ENCODE measurements at places on chromosomes 16 and 17.

DNA sequence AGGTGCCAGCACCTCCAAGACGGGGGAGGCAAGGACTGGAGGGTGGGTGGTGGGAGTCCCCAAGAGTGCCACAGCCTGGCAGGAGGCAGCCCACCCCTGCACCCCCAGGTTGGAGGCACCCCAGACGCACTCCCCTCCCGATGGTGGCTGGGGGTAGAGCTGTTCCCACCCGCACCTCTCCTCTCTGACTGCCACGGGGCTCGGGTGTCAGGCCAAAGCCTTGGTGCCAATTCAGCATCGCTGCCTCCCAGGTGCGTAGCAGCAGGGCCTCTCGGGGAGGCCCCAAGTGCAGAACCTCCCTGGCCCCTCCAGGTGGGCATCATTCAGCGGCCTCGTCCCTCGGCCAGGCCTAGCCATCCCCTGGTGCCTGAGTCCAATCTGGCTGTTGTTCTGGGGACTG lies 81.1 kb downstream of the ENGASE start:
- DNase-seq, result no peak

GRCh38 chr17:74045608-74046280 lies 157.7 kb upstream of the RPL38 start:
- no peak for DNase-seq

GRCh38 chr17:73343739-73344454 lies 32.1 kb upstream of the CDC42EP4 start:
- DNase-seq, result no peak

GRCh38 chr16:58225965-58226602 lies 28.2 kb upstream of the CSNK2A2 start:
- DNase-seq, result no peak

DNA sequence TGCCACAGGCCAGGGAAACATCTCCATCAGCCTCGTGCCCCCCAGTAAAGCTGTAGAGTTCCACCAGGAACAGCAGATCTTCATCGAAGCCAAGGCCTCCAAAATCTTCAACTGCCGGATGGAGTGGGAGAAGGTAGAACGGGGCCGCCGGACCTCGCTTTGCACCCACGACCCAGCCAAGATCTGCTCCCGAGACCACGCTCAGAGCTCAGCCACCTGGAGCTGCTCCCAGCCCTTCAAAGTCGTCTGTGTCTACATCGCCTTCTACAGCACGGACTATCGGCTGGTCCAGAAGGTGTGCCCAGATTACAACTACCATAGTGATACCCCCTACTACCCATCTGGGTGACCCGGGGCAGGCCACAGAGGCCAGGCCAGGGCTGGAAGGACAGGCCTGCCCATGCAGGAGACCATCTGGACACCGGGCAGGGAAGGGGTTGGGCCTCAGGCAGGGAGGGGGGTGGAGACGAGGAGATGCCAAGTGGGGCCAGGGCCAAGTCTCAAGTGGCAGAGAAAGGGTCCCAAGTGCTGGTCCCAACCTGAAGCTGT lies 3.4 kb downstream of the NXPH3 start:
- DNase-seq, result no peak

DNA sequence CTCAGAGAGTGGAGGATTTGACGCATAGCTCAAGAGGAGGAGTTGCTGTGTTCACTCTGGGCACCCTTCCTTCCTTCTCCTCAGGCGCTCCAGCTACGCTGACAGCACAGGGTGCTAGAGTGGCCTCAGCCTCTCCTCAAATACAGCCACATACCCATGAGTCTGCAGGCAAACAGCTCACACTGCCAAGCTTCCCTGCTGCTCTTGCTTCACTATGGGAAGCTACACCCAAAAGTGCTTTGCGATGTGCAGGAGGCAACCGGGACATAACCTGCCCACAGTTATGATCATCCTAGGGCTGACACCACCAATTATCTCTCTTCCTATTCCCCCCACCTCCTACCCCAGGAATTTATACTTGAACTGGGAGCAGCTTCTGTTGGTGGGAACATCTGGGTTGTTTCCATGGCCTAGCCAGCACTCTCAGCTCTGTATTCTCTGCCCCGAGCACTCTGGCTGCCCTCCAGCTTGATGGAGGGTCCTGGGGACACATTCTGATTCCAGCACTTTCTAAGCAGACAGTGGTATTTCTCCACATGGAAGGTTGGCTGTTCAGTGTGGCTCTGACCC lies 40.3 kb upstream of the SREBF1 start:
- DNase-seq, result no peak

DNA sequence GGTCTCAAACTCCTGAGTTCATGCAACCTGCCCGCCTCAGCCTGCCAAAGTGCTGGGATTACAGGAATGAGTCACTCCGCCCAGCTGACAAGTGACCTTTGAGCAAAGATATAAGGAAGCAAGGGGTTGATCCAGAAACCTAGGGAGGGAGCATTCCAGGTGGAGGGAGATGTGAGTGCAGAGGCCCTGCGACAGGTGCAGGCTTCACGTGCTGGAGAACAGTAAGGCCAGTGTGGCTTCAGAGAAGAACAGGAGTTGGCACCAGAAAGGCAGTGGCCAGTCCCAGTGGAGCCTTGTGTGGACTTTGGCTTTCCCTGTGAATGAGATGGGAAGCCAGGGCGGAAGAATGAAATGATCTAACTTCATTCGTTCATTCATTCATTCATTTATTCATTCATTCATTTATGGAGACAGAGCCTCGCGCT lies 73.6 kb upstream of the HAS3 start:
- DNase-seq, result no peak

- no peak for DNase-seq
Observed at GRCh38 chr17:20735796-20736195, 156.3 kb downstream of the CDRT15L2 start.

DNA sequence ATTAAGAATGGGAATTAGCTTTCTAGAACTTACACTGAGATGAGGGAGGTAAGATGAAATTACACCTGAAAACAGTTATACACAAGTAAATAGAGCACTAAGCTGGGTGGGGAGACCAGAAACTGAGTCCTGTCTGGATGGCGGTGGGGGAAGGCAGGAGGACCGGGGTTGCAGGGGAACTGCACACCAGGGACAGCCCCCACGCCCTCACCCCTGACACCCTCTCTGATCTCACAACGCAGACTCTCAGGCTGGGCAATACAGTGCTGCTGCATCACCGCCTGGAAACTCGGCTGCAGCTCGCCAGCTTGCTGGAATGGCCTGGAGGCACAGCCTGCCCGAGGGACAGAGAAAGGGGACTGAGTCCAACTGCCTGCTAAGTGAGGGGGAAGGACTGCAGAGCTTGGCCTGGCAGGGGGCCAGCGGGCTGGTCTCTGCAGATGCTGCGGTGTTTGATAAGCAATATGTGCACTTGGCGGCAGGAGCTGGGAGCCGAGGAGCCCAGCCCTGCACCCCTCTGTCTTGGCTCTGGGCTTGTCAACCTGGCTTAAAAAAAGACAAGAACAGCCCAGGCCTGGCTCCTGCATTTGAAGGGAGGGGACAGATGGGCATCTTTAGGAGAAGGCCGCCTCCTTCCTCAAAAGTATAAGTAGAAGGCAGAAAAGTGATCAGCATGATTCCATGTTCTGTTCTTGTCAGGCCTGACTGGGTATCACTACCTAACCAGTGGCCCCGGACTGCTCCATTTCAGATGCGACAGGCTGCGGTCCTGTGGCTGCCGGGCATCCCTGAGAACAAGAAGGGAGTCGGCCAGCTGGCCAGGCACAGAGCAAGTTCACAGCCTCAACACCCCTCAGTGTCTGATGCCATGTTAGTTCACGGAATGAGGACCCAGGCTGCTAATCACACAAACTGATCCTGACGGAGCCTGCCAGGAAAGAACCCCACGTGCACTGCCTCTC lies 30.2 kb downstream of the SPHK1 start:
- DNase-seq, result no peak

- no peak for DNase-seq
Observed at GRCh38 chr17:34672176-34672785, 92.9 kb downstream of the TMEM132E start.

- DNase-seq, result no peak
Observed at GRCh38 chr16:83273504-83274173, 534.1 kb upstream of the HSBP1 start.

- no peak for DNase-seq
Observed at GRCh38 chr17:77366558-77367245, 225.9 kb downstream of the SEC14L1 start.

- DNase-seq, result no peak
Observed at GRCh38 chr17:19398301-19399181, 11.6 kb upstream of the MFAP4 start.

DNA sequence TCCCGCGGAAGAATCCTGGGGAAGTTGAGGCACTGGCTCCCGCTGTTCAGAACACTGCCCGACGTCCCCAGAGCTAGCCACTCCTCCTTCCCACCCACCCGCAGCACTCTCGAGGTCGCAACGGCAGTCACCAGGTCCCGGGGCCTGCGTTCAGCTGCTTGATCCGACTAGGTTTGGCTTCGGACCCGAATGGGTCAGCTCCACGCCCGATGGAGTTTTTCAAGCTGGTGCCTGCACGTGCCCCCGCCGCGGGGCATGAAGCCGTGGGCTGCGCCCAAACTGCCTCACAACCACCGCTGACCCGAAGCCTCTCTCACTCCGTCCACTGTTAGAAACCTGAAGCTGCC lies 12.4 kb upstream of the ODF4 start:
- DNase-seq, result no peak

DNA sequence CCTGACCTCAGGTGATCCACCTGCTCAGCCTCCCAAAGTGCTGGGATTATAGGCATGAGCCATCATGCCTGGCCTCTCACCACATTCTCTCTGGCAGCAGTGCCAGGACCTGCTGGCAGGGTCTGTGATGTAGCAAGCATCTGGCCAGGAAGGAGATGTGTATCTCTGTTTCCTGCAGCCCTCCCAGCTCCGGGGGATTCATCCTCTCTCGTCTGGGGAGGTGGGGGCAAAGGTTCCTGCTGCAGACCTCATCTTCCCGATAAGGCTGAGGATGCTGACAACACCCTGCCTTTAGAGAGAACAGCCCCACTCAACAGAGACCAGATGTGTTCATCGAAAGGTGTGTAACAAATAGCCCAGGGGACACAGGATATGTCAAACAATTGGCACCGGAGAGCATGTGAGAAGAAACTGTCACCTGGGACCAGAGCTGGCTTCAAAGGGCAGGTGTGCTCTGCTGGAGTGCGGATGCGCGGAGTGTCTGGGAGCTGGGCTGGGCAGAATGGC lies 54.8 kb upstream of the SEC14L1 start:
- no peak for DNase-seq

DNA sequence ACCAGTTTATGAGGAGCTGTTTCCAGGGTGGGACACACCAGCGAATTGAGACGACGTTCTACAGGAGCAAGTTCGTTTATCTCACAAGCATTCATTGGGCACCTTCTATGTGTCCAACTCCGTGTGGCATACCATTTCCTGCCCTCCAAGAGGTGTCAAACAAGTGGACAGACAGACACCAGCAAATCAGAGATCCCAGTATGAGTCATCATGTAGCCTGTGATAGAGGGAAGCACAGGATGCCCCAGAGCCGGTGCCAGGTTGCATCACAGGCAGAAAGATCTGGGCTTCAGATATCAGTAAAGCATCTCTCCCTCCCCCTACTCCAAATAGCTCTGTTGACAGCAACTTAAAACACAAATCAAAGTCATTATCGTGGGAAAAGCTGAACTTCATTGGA lies 31.8 kb upstream of the MAF start:
- no peak for DNase-seq

GRCh38 chr16:25413975-25414374 lies 156.3 kb upstream of the ZKSCAN2 start:
- DNase-seq, result no peak

DNA sequence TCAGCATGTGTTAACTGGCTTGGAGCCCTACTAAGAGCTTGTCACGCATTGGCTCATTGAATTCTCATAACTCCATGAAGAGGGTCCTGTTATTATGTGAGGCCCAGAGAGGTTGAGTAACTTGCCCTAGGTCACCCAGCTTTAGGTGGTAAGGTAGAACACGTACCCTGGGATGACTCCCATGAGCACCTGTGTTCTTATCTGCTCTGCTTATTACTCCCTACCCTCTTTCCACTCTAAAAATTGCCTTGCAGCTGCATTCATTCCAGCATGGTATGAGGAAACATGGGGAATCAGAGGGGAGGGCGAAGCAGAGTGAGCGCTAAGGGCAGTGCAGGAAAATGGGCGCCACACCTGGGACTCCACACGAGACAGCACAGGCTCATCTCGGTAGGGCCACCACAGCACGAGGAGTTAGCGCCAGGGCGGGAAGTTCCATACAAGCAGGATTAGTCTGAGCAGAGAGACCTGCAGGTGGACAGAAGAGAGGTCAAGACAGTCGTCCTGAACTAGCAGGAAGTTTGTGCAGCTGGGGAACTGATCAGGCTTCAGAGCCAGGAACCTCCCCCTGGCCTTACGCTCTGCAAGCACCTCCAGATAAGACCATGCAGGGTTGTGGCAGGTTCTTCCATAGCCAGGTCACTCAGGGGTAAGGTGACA lies 10.1 kb downstream of the COPZ2 start:
- DNase-seq, result no peak

- DNase-seq, result no peak
Observed at GRCh38 chr16:20940871-20941635, 40.5 kb downstream of the LYRM1 start.

GRCh38 chr16:78503602-78504001 lies 404.1 kb downstream of the WWOX start:
- peak; percentile 33 for DNase-seq

DNA sequence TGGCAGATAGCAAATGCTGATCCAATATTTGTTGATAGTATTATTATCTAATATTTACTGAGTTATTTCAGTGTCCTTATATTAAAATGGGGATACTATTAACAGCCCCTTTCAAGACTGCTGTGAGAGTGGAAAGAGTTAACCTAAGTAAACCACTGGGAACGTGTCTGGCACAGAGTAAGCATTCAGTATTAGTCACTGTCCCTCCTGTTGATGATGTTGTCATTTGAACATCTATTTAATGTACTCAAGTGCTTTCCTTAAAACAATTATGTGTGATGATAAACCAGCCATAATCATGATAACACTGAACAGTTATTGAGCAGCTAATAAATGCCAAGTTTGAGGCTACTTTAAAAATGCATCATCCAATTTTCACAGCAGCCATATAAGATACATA lies 135.7 kb upstream of the XYLT1 start:
- no peak for DNase-seq

DNA sequence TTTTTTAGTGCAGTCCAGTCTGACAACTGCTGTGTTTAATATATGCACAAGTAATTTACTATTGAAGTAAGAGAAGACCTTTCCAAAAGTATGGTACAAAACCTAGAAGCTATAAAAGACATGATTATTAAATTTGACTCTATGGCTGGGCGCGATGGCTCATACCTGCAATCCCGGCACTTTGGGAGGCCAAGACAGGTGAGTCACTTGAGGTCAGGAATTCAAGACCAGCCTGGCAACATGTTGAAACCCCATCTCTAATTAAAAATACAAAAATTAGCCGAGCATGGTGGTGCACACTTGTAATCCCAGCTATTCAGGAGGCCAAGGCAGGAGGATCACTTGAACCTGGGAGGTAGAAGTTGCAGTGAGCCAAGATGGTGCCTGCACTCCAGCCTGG lies 41.4 kb upstream of the VWA3A start:
- no peak for DNase-seq

All from T follicular helper cell (primary cell).